ENCODE measurements at places on chromosomes 2 and 18. TPM values are rescaled to one million over a fixed set of nuclear protein-coding genes. Genes with fewer than 3 reads are reported as not detected.

- no peak overlapping the region for H3K4me3 ChIP-seq
- no peaks in the 10 kb centered on the region for H3K4me1 ChIP-seq
- no peak overlapping the region for H3K27ac ChIP-seq
- peaks cover 3% of the 10 kb centered on the region for H3K36me3 ChIP-seq
Measured at GRCh38 chr2:241207151-241207550, 18.7 kb downstream of the ANO7 start.

DNA sequence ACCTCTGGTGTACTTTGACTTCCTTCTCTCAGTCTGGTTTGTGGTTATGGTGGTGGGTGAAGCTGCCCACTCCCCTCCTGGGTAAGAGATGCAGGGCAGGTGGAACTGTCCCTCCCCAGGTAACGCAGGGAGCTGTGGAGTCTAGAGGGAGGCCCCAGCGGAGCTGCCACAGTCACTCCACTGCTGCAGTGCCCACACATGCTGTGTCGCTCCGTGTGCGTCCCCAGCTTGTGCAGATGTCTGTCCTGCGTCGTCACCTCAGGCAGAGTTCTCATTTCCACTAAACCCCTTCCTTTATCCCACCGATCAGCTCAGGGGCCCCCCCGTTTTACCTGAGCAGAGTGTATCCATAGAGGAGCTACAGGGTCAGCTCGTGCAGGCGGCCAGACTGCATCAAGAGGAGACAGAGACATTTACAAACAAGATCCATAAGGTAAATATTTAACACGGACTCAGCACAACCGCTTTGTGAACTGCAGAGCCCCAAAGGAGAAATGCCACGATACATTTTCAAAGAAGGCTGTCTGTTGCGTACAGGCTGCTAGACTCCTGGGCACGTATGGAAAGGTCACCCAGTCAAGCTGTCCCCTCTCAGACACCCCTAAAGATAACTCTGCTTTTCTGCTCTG, 87.4 kb downstream of the MTCL1 start:
- H3K36me3 ChIP-seq = no peaks in the 10 kb centered on the region
- no peak for DNase-seq

DNA sequence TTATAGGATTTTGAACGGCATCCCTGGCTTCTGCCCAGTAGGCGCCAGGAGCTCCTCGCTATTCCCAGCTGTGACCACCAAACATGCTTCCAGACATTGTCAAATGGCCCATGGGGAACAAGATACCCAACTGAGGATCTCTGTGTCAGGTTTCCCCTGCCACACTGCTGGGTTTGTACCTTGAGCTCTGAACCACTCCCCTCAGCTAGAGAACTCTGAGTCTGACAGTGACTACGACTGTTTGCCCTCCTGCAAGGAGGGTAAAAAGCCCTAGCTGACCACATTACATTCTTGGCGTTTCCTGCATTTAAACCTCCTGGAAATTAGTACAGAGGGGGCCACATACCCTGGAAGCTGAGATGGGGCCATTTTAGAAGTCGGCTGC, 12.4 kb downstream of the LRRFIP1 start:
- no peak for DNase-seq
- H3K27me3 ChIP-seq = peaks cover 9% of the 10 kb centered on the region
- no peak overlapping the region for H3K27ac ChIP-seq
- H3K4me3 ChIP-seq = no peak overlapping the region
- peaks cover 19% of the 10 kb centered on the region for H3K36me3 ChIP-seq
- peaks cover 21% of the 10 kb centered on the region for H3K4me1 ChIP-seq

The MATN3 gene
- total RNA-seq = 8.9 TPM

- H3K27me3 ChIP-seq = no peaks in the 10 kb centered on the region
- no peak overlapping the region for H3K4me3 ChIP-seq
- no peak overlapping the region for H3K27ac ChIP-seq
- H3K4me1 ChIP-seq = no peaks in the 10 kb centered on the region
- no peaks in the 10 kb centered on the region for H3K36me3 ChIP-seq
Measured at GRCh38 chr2:164190700-164191099, 430.6 kb downstream of the GRB14 start.

DNA sequence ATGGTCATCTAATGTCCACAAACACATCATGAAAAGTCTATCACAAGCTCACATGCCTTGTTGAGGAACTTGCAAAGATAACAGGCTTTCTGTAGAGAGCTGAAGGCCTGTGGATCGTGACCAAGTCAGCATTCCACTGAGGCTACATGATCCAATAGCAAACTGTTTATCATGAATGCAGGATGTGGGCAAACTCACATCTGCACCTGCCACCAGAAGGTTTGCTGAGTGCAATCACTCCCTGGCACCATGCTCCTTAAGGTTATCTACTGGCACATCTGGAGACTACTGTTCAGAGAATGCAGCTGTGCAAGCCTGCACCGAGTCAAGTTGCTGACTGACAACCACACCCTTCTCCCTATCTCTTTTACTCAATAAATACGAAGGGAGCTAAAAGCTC, 67.3 kb upstream of the ACAA2 start:
- H3K36me3 ChIP-seq = no peaks in the 10 kb centered on the region
- no peak for DNase-seq
- H3K4me1 ChIP-seq = no peaks in the 10 kb centered on the region
- H3K4me3 ChIP-seq = no peak overlapping the region
- no peaks in the 10 kb centered on the region for H3K27me3 ChIP-seq

The CYP27C1 gene
- 6.4 TPM for total RNA-seq

GRCh38 chr2:136801661-136802060, 36.3 kb downstream of the THSD7B start:
- no peak overlapping the region for H3K4me3 ChIP-seq
- H3K27ac ChIP-seq = no peak overlapping the region
- no peak for DNase-seq
- H3K27me3 ChIP-seq = no peaks in the 10 kb centered on the region

DNA sequence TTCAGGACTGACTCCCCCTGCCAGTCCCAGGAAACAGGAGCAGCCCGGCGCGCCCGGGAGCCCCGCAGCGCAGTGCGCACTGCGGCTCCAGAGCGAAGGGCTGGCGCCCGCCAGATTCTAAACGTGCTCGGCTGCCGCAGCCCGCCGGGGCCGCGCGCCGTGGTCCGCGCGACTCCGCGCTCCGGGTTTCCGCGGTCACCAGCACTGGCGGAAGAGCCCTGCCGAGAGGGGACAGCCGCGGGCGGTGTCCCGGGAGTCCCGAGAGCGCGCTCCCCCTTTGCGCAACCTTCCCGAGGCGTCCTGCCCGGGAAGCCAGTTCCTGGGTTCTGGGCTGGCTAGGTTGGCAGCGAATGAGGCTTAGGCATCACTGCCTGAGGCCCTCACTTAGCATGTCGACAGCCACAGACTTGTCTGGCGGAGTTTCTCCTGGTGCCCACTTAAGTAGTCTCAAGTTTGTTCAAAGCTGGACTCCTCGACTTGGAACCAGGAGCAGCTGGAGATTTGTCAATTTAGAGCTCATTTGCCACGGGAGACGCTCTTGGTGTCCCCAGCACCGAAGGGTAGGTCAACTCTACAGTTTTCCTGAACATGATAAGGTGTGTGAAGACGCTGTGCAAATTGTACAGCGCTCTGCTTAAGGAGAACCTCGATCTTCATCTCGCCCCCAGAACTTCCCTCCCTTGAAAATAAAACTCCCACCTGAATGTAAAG, 1.5 kb upstream of the VSNL1 start:
- peaks cover 25% of the 10 kb centered on the region for H3K4me1 ChIP-seq
- no peaks in the 10 kb centered on the region for H3K36me3 ChIP-seq
- no peak overlapping the region for H3K27ac ChIP-seq
- peak overlapping the region; percentile 95 for H3K4me3 ChIP-seq
- peak; percentile 85 for DNase-seq

The CFC1 gene
- total RNA-seq = 1.2 TPM

GRCh38 chr18:52451256-52451655, 111.3 kb downstream of the DCC start:
- H3K36me3 ChIP-seq = no peaks in the 10 kb centered on the region
- H3K27me3 ChIP-seq = peaks cover 2% of the 10 kb centered on the region
- H3K4me3 ChIP-seq = no peak overlapping the region

The SLC4A5 gene
- 4.2 TPM for total RNA-seq

The WDR7 gene
- total RNA-seq = 42.0 TPM

- DNase-seq = no peak
- H3K36me3 ChIP-seq = peaks cover under 1% of the 10 kb centered on the region
- peaks cover 21% of the 10 kb centered on the region for H3K4me1 ChIP-seq
- H3K27ac ChIP-seq = no peak overlapping the region
- H3K27me3 ChIP-seq = peaks cover 5% of the 10 kb centered on the region
- H3K4me3 ChIP-seq = no peak overlapping the region
Measured at GRCh38 chr2:64230540-64230939, 86.3 kb upstream of the PELI1 start.

The DTNB gene
- 12.0 TPM for total RNA-seq

The GALNT13 gene
- total RNA-seq = 26.3 TPM

GRCh38 chr2:172333978-172334330, 93.4 kb upstream of the ITGA6 start:
- no peak overlapping the region for H3K27ac ChIP-seq
- H3K4me3 ChIP-seq = no peak overlapping the region
- DNase-seq = no peak
- no peaks in the 10 kb centered on the region for H3K36me3 ChIP-seq
- peaks cover 9% of the 10 kb centered on the region for H3K27me3 ChIP-seq

- no peaks in the 10 kb centered on the region for H3K4me1 ChIP-seq
- no peaks in the 10 kb centered on the region for H3K36me3 ChIP-seq
- no peak overlapping the region for H3K27ac ChIP-seq
- H3K4me3 ChIP-seq = no peak overlapping the region
- no peak for DNase-seq
- H3K27me3 ChIP-seq = no peaks in the 10 kb centered on the region
Measured at GRCh38 chr2:212596276-212596675, 57.7 kb upstream of the ERBB4 start.

The NCKAP5 gene
- total RNA-seq = 7.4 TPM

GRCh38 chr2:86454238-86454637, 13.1 kb downstream of the KDM3A start:
- H3K36me3 ChIP-seq = peaks cover 45% of the 10 kb centered on the region
- H3K27me3 ChIP-seq = no peaks in the 10 kb centered on the region
- peaks cover 5% of the 10 kb centered on the region for H3K4me1 ChIP-seq
- no peak for DNase-seq
- no peak overlapping the region for H3K4me3 ChIP-seq

GRCh38 chr2:174053355-174054151, 88.4 kb upstream of the SP3 start:
- peaks cover 4% of the 10 kb centered on the region for H3K36me3 ChIP-seq
- peak overlapping the region; percentile 91 for H3K27ac ChIP-seq
- H3K4me3 ChIP-seq = peak overlapping the region; percentile 80
- DNase-seq = peak; percentile 17
- H3K4me1 ChIP-seq = peaks cover 36% of the 10 kb centered on the region

GRCh38 chr2:163155279-163155883, 316.8 kb upstream of the KCNH7 start:
- peaks cover under 1% of the 10 kb centered on the region for H3K27me3 ChIP-seq
- H3K4me3 ChIP-seq = no peak overlapping the region
- peak; percentile 10 for DNase-seq
- no peak overlapping the region for H3K27ac ChIP-seq
- no peaks in the 10 kb centered on the region for H3K36me3 ChIP-seq

The TMEM182 gene
- total RNA-seq = 6.2 TPM

The GLI2 gene
- 1.2 TPM for total RNA-seq

The CYS1 gene
- total RNA-seq = 7.3 TPM

The SH3BP4 gene
- 58.6 TPM for total RNA-seq

The COL4A4 gene
- total RNA-seq = 0.15 TPM

The MAB21L4 gene
- total RNA-seq = not detected

The GALNT14 gene
- total RNA-seq = 16.8 TPM

The HNMT gene
- total RNA-seq = 4.6 TPM

DNA sequence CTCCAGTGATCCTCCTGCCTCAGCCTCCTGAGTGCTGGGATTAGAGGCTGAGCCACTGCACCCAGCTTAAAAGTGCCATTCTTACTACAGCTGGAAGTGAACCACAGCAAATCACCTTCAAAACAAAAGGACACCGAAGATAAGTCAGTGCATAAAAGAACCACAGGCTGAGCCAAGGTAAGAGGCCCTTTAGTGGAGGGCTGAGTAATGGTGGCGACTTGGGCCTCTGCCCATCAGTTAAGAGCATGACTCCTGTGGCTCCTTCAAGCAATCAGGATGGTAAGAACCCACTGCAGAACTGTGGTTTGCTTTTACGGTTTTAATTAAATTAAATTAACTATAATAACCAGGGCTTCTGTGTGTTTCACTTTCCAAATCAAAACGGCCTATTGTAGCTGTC, 75.1 kb downstream of the CTAGE1 start:
- peaks cover 5% of the 10 kb centered on the region for H3K36me3 ChIP-seq
- H3K4me1 ChIP-seq = peaks cover 42% of the 10 kb centered on the region
- H3K27me3 ChIP-seq = peaks cover 8% of the 10 kb centered on the region
- H3K27ac ChIP-seq = no peak overlapping the region
- no peak for DNase-seq
- H3K4me3 ChIP-seq = no peak overlapping the region

- H3K4me3 ChIP-seq = no peak overlapping the region
- no peak for DNase-seq
- H3K36me3 ChIP-seq = peaks cover 6% of the 10 kb centered on the region
- H3K27me3 ChIP-seq = no peaks in the 10 kb centered on the region
Measured at GRCh38 chr2:62736899-62737559, 31.5 kb downstream of the EHBP1 start.

The RPL37A gene
- total RNA-seq = 2,729 TPM

- no peak for DNase-seq
- H3K4me1 ChIP-seq = peaks cover 3% of the 10 kb centered on the region
- H3K4me3 ChIP-seq = no peak overlapping the region
- H3K36me3 ChIP-seq = no peaks in the 10 kb centered on the region
- H3K27me3 ChIP-seq = peaks cover 2% of the 10 kb centered on the region
Measured at GRCh38 chr2:195619590-195619989, 37.4 kb upstream of the SLC39A10 start.

GRCh38 chr2:28068088-28068487, 177.6 kb downstream of the BABAM2 start:
- no peak for DNase-seq
- no peaks in the 10 kb centered on the region for H3K36me3 ChIP-seq
- peaks cover 2% of the 10 kb centered on the region for H3K27me3 ChIP-seq
- H3K27ac ChIP-seq = no peak overlapping the region
- no peak overlapping the region for H3K4me3 ChIP-seq

DNA sequence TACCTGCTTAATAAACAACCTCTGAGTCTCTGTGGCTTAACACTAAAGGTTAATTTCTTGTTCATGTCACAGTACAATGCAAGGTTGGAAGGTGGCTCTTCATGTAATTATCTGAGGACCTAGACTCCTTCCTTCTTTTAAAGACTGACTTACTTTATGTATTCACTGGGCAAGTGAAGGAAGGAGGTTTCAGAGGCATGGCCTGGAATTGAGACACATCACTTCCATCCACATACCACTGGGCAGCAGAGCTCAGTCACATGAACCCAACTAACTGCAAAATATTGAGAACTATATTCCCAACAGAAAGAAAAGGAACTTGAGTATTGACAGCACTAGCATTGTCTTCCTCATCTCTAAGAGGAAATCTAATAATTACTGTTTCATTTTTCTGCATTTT, 57.5 kb upstream of the FN1 start:
- no peak overlapping the region for H3K27ac ChIP-seq
- no peaks in the 10 kb centered on the region for H3K36me3 ChIP-seq
- H3K27me3 ChIP-seq = no peaks in the 10 kb centered on the region

All from endothelial cell (in vitro differentiated cells).